ENCODE measurements at places on chromosomes 16 and 17.

GRCh38 chr16:3716831-3717234, 491 bp downstream of the TRAP1 start:
- no peak for DNase-seq

DNA sequence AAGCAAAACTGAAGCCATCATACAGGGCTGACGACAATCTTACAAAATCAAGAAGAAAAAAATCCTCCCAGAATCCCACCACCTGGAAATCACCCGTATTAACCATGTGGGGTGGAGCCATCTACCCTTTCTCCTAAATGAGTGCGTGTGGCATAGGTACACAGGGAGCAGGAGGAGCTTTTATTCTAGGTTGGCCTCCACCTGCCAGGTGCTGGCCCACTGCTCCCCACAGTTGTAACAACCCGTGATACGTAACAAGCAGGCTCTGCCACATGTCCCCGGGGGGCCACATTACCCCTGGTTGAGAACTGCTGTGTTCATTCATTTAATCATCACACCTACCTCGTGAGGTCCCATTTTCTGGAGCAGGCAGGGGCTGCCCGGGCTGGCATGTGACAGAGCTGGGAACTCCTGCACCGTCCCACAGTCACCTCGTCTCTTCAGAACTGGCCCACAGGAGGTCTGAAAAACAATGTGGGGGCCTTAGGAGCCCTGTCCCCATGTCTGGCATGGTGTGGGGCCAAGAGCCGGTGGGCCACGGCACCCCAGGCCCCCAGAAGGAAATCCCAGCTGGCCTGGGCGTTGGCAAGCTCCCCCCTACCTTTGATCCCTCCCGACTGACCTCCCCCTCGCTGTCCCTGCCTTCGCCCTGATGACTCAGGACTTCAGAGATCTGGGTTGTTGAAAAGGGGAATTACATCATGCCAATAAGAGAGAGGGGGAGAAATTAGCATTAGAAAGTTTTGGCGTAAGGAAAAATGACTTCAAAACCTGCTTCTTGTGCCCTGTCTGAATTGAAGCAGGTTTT, 12.9 kb downstream of the CMIP start:
- no peak for DNase-seq

DNA sequence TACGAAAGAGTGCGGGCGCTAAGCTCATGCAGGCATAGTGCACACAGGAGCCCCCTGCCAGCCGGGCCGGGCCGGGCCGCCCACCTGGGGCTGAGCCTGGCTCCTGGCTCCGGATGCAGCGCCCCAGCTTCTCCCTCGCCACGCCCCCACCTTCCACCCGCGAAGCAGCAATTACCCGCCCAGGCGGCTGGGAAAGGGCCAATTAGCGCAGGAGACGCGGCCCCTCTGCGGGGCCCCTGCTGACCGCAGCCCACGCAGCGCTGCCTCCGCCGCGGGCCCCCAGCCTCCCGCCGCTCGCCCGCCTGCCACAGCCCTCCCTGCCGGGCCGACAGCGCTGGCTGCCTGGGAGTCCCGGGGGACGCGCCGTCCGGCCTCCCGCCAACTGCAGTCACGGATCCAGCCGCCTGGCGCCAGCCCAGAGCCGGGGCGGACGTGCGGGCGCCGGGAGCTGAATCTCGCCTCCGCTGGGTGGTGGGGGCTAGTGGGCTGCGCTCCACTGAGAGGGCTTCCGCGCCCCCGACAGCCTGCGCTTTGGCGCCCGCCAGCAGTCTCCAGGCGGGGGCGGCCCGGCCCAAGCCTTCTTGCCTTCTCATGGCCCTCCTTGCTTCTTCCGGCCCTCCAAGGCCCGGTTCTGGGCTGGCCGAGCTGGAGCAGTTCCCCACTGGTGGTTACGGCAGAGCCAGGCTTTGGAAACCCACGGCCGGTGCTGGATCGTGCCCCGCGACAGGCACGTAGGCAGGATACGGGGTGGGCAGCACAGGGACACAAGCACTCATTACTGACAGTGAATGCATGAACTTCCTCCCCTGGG, 14.9 kb upstream of the CBFB start:
- no peak for DNase-seq

GRCh38 chr17:41986634-41987033, 20.0 kb downstream of the CNP start:
- DNase-seq: no peak

- DNase-seq: no peak
Measured at GRCh38 chr16:1030473-1030901, 42.1 kb upstream of the SSTR5 start.

- DNase-seq: no peak
Measured at GRCh38 chr17:5131146-5131715, 15.4 kb downstream of the USP6 start.

DNA sequence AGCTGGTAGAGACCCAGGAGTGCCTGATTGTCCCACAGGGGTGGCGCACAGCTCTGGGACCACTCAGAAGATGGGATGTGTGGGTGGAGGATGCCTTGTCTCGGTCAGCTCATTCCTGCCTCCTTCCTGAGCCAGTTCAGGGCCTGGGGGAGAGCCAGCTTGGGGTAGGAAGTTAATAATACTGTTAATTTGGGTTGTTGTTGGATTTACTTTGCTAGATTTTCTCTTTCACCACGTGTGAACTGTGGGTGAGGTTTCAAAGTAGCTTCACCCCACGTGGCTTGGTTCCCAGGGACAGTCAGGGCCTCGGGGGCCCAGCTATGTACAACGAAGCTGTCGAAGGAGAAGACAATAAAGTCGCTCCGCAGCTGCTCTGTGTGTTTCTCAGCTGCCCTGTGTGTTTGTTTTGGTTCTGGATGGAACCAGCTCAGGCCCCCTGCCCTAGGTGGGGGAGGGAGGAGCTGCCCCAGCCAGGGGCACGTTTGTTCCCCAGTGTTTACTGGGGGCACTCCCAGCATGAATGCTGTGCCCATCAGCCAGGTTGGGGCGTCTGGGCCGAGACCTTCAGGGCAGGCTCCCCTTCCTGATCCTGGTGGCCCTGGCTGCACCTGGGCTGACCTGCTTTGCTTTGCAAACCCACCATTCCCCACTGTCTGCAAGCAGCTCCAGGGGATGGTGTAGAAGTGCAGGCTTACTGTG, 2.3 kb downstream of the NUDT16L1 start:
- no peak for DNase-seq

DNA sequence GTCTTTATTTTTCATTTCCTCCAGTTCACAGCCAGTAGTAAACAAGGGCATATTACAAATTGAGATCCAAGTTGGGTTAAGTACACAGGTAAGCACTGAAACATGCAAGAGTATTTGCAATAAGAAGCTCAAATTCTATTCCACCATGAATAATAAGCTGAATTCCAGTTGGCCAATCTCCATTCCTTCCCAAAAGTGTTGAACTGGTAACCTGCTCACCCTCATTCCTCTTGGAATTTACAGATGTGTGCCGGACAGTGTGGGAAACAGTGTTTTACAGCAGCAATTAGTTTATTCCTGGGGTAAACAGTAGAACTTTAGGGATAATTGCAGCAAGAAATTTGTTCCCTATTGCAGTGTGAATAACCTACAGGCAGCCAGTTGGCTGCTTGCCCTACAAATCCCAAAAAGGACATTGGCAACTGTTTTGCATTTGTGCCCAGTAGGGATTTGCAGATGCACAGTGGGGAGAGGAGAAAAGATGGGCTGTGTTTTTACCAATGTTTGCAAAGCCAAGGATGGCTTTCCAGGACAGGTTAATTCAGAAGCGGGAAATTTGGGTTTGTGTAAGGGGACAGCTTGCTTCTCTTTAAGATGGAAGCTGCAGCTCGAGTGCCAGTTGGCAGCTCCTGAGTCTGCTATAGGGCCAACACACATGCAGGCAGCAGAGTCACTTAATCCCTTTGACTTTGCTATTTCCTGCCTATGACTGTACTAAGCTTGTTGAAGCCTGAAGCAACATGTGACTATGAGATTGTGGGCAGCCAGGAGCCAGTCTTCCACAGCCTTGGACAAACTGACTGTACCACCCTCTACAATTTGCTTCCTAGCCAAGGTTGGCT, 318.9 kb downstream of the MAP2K6 start:
- no peak for DNase-seq

GRCh38 chr16:64659866-64660265, 462.0 kb downstream of the CDH11 start:
- no peak for DNase-seq

GRCh38 chr17:79931817-79932309, 92.6 kb upstream of the CBX4 start:
- no peak for DNase-seq

GRCh38 chr17:43453331-43453812, 30.4 kb upstream of the DHX8 start:
- DNase-seq: no peak

- no peak for DNase-seq
Measured at GRCh38 chr17:19364699-19365498, 2.4 kb upstream of the B9D1 start.

- DNase-seq: no peak
Measured at GRCh38 chr17:70239391-70239826, 70.1 kb downstream of the KCNJ2 start.

DNA sequence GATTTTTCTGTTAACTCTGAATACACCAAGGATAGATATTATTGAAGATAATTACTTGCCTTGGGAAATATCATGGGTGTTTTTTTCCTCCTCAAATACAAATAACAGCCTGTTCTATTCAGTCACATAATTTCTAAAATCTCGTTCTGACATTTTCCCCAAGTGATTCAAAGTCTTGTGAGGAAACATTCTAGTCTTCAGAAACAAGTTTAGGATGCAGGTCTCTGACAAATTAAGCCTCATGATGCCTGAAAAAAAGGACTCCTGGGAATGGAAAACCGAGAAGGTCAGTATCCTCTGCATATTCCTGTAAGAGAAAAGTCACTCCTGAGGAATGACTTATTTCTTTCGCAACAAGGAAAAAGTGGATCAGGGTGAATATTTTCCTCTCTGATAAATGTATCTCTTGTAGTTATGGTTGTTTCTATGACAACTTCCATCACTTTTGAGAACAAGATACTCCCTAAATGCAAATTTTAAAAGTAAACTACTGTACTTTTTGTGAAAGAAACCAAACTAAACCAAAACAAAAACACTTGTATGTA, 384.6 kb downstream of the CNTNAP4 start:
- no peak for DNase-seq

DNA sequence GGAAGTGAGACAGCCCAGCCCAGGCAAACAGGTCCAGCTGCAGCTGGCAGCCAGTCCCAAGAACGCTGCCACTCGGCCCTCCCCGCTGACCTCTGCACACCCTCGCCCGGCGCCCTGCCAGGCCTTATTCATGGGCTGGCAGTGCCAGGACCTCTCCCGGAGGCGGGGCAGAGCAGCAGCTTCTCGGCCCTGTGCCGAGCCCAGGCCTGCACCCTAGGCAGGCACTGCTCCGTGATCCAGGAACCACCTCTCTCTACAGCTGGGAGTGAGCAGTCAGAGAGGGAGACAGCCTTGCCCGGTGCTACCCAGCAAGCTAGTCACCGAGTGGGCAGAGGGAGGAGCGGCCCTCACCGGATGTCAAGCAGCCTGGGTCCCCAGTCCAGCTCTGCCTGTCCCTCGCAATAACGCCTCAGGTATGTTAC, 79.9 kb upstream of the CBX4 start:
- no peak for DNase-seq

DNA sequence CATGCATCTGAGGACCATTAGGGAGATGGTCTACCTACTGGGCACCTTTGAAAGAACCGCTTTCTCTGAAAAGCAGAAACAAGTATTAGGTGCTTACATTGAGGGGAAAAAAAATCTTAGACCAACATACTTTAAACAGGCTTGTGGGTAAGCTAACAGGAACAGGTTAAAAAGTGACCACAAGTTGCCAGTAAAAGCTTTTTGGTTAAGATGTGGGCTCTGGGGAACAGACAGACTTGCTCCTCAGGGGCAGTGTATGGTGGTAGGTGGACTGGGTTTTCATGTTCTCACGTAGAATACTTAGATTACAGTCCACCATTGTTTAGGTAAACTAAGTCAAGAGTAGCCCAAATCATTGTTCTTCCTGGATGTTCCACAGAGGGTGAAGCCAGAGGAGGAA, 41.2 kb downstream of the REXO5 start:
- no peak for DNase-seq

- DNase-seq: no peak
Measured at GRCh38 chr16:2656985-2657384, 25.3 kb upstream of the KCTD5 start.

- no peak for DNase-seq
Measured at GRCh38 chr17:65134035-65134434, 3.1 kb upstream of the RGS9 start.

Measured in cortex of kidney (tissue), 1 donor.